Smooth muscle cell of the brain vasculature (primary cell): ENCODE measurements at places on chromosomes 2 and 18.

GRCh38 chr2:142058149-142058548 lies 72.7 kb downstream of the LRP1B start:
- DNase-seq = no peak

- no peak for DNase-seq
These were observed 207.0 kb upstream of the RAB12 start for GRCh38 chr18:8402237-8402636.

DNA sequence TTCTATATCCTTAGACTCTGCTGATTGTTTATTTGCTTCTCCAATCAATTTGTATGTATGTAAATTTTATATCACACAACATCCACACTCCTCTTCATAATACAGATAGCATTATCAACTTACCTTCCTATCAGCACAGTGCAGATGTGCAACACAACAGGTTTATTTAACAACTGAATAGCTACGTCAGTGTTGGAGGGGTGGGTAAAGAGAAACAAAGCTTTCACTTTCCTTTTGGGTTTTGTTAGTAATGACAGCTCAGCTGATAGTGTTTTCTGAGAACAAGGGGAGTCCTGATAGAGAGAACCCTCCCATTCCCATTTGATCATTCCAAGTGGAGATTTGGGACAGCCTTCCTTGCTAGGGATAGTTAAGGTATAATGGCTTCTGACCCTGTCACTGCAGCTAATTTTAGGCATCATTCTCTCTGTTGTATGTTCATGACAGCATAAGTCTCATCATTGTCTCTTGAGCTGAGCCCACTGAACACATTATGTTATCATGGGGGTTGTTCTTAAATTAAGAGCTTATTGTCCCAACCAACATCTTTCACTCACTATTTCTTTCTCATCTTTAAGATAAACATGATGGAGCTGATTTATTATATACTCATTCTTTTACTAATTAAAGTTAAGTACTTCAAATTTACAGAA lies 227.7 kb downstream of the GPD2 start:
- no peak for DNase-seq

DNA sequence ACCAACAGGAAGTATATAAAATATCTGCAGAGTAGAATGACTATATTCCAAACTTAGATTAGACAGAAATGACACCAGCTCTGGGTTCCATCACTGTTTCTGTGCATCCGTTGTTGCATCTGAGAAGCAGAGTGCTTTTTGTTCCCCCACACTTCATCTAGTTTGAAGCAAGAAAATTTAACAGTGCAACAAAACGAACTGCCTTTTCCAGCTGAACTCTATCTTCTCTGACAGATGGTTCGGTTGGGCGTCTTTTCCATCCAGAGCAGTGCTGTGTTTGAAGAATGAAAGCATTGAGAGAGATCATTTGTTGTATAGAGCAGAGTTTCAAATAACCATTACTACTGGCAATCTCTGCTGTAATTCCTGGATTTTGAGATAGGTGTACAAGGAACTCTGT lies 757.5 kb downstream of the DPP10 start:
- no peak for DNase-seq

GRCh38 chr2:230885463-230886130 lies 20.9 kb downstream of the ITM2C start:
- DNase-seq = no peak

DNA sequence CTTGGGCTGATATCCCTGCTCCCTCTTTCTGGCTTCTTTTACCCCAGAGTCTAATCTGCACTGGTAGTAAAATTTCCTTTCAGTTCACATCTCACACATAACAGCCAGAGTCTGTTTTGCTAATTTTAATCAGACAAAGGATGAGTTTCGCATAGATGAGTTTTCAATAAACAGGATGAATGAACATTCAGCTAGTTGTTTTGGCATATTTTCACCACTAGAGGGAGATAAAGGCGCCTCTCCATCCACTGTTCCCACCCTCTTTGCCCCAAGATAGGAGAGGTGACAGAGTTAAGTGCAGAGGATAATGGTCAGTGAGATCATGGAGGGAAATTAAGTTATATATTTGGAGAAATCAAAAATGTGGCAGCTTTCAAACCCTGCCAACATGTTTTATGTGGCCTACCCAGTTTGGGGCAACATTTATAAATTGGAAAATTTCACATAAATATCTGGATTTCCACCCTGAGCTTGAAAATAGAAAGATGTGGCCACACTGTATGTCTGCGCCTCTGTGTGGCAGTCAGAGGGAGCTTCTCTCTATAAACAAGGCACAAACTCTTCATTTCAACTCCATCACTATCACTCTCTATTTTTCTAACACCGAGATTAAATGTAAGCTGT lies 48.5 kb upstream of the DTNA start:
- DNase-seq = no peak

DNA sequence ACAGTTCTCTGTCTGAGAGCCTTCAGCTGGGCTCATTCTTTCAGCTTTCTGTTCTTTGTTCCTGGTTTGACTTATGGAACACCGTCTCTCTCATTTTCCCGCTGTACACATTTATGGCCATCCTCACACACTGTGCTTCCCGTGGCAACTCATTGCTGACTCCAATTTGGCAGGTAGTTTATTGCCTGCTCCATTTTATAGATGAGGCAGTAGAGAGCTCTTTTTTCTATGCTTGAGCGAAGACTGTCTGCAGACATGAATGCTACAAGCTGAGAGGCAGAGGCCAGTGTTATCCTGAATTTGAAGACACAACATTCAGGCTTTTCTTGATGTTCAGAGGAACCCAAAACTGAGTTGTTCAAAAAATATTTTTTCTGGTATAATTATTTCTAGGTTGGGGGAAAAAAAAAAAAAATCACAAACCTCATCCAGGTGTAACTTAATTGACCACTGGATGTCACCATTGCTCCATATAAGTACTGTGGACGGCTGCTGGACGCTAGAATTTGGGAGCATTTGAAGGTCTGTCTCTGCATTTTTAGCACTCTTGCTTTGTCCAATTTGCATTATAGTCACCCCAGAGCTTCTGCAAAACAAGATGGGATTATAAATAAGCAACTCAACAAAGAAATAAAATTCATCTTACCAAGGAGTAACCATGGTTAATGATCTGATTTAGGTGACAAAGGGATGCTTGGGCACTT lies 83.5 kb downstream of the HRH4 start:
- no peak for DNase-seq

DNA sequence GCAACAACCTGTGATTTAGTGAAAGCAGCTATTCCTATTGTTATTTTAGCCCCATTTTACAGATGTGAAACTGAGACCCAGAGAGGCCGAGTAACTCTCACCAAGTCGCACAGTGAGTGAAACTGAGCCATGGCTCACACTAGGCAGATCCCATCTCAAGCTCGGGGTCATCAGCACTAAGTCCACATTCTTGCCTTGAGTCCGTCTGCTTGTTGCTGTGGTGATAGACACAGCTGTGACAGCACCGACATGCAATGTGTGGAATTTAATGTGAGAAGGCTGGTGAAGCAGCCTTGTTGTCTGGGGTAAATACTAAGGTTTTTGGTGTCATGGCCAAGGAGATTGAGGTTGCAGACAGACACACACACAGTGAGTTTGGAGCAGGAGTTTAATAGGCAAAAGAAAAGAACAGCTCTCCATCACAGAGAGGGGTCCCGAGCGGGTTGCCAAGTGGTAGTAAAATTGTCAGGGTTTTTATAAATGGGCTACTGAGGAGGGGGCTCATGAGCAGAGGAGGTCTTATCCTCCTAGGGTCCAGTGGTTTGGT lies 40.2 kb upstream of the GMCL1 start:
- no peak for DNase-seq

GRCh38 chr2:200456567-200456966 lies 53.3 kb downstream of the KCTD18 start:
- no peak for DNase-seq

GRCh38 chr2:121333834-121334558 lies 49.0 kb upstream of the TFCP2L1 start:
- no peak for DNase-seq

GRCh38 chr18:156514-157230 lies 1.7 kb upstream of the USP14 start:
- no peak for DNase-seq

GRCh38 chr2:28074137-28074536 lies 183.6 kb downstream of the BABAM2 start:
- DNase-seq = no peak

DNA sequence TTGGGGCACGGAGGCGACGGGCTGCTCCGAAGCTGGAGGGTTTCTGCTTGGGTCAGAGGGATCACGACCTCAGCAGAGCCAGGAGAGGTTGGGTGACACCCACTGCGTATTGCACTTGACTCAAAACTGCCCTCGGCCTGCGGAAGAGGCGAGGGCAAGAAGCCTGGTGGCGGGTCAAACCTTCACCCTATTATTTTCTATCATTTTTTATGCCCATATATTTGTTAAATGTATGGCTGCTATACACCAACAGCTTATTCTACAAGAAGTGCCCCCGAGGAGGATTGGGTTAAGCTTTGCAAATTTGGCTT lies 12.6 kb upstream of the SATB2 start:
- no peak for DNase-seq

DNA sequence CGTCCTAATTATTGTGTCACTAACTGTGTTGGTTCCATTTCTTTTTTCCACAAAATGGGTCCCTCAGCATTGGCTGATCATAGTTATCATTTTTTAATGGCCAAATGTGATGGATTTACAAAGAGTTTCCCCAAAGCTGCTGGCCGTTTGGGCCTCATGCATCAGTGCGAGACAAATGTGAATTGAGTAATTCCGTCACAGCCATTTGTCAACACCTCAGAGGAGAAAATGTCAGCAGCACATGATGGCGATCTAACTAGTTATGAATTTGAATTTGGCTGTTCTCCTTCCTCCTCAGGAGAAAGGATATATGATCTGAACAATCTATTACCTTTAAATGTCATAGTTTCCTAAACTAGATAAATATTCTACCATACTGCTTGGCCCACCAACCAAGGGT lies 54.9 kb upstream of the SP3 start:
- DNase-seq = no peak

DNA sequence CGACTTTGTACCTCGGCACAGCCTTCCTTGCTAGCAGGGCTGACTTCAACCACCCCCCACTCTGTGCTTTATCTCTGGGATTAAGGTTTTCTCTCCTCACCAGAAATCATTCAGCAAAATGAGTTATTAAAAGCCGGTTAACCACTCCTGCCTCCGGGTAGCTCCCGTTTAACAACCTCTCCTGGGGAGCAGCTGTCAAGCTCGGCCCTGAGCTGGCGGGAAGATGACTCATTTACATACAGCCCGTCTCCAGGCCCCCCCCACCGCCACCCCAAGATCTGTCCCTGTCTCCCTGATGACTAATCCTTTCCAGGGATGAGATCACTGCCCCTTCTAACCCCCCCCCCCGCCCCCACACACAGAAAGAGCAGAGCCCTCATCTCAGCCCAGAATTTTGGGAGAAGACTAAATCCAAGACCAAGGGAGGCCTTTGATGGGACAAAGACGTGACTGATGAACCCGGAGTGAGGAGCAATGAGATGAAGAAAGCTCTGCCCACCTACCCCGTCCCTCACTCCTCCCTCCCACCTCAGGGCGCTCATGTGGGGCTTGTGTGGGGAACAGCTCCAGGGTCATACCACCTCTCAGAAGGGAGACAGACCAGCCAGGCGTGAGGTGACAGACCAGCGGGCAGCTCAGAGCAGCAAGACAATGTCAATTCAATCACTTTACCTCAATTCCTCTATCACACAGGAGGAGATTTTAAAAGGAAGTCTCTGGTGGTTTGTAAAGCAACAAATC lies 131.4 kb downstream of the MSH2 start:
- DNase-seq = no peak

DNA sequence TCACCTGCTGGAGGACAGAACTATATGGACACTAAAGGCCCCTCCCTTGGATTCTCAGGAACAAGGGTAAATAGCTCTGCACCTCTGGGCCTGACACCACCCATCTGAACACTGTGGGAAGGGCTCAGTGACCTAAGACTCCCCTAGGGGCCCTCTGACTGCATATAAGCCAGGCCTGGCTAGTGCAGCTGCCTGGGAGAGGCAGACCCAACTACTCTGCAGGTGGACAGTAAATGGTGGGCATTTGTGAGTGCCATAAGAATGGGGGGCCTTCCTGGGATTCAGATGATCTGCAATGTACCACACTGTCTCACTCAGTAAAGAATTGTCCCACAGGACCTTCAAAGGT lies 11.2 kb upstream of the WIPF1 start:
- no peak for DNase-seq

GRCh38 chr2:98882368-98882767 lies 53.7 kb downstream of the CRACDL start:
- DNase-seq = no peak

DNA sequence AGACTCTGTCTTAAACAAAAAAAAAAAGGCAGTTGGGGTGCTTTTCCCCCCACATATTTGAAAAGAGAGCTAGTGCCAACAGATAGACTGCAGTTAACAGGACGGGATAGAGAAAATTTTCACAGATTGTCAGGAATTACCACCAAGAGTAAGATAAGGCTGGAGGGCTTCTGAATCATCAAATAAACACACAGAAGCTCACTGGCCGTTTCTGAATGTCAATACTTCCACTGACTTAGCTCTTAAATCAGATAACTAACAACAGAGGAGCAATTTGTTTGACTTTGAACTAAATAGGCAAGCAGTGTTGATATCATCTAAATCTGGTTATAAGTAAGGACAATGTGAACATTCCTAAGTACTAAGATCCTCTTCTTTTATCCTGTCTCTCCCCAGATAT lies 34.7 kb downstream of the PIEZO2 start:
- no peak for DNase-seq

GRCh38 chr2:159213296-159213695 lies 73.2 kb downstream of the WDSUB1 start:
- DNase-seq = no peak

- no peak for DNase-seq
These were observed 21.3 kb downstream of the WDSUB1 start for GRCh38 chr2:159265171-159265576.

GRCh38 chr2:113098041-113098440 lies 29.4 kb upstream of the IL1RN start:
- no peak for DNase-seq

GRCh38 chr2:28172114-28172898 lies 220.4 kb upstream of the FOSL2 start:
- peak; percentile 21 for DNase-seq

DNA sequence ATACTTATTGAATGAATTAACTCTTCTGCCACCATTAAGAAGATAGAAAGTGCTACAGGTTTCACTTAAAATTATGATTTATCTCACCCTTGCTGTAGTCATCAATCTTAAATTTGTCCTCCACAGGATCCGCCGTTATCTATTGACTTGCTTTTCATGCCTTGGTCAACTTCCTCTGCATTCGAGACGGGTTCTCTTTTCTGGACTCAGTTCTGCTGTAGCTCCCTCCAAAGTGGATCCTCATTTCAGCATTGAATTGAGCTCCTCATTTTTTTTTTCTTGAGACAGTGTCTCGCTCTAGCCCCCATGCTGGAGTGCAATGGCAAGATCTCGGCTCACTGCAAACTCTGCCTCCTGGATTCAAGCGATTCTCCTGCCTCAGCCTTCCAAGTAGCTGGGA lies 27.6 kb downstream of the INPP5D start:
- no peak for DNase-seq

GRCh38 chr18:36294031-36294430 lies 3.5 kb upstream of the FHOD3 start:
- no peak for DNase-seq

- no peak for DNase-seq
These were observed 124.4 kb upstream of the SETBP1 start for GRCh38 chr18:44556296-44556695.

GRCh38 chr2:18432999-18433398 lies 127.5 kb downstream of the RDH14 start:
- DNase-seq = no peak
